RKO (cell line): ENCODE measurements at places on chromosomes 12 and 14.

DNA sequence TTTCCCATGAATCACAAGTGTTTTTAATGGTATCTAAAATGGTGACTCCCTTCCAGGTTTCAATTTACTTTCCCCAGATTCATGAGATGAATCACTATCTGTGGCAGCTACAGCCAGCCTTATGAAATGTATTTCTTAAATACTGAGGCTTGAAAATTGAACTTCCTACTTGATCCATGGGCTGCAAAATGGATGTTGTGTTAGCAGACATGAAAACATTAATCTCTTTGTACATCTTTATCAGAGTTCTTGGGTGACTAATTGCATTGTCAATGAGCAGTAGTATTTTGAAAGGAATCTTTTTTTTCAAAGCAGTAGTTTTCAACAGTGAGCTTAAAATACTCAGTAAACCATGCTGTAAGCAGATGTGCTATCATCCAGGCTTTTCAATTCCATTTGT lies 250.8 kb downstream of the SLC6A15 start:
- no peak for DNase-seq

DNA sequence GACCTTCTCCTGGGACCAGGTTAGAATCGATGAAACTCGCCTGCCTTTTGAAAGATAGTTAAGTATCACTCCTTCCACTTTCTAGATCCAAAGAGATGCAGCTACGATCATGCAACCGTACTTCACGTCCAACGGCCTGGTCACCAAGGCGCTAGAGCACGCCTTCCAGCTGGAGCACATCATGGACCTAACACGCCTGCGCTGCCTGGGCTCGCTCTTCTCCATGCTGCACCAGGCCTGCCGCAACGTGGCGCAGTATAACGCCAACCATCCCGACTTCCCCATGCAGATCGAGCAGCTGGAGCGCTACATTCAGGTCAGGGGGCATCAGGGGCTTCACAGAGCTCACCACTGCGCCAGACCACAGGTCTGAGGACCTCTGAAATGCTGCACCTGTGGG lies 51.4 kb downstream of the DYNC1H1 start:
- DNase-seq: no peak

DNA sequence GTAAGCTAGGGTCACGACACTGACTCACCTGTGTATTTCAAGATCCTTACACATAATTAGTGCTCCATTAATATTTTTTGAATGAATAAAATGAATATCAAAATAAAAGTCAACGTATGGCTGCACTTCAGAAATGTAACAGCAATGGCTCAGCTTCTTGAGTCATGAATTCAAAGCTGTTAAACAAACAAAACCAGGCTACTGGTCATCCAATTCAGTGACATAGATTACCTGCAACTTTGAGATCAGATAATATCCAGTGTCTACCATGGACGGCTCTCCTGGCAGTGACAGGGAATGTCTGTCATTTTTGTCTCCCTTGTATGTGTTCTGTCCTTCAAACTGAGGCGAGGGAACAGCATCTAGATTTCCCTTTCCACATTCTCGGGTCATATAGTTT lies 225.6 kb downstream of the EFCAB11 start:
- no peak for DNase-seq

- DNase-seq: no peak
Measured at GRCh38 chr12:38746744-38747143, 158.6 kb downstream of the CPNE8 start.

DNA sequence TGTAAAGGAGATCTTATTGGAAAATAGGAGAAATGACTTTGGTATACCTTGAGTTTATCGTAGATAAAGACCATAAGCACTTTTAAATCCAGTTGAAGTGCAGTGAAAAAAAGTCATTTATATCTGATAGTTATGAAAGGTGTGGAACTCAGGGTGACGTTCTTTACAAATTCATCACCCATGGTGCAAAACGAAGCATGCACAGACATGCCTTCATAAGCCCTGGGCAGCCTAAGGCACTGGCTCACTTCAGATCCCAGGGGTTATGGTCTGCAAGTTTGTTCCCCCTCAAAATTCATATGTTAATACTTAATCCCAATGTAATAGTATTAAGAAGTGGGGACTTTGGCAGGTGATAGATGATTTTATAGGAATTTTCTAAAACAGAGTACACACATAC lies 1216.4 kb upstream of the USP15 start:
- DNase-seq: no peak

- DNase-seq: no peak
Measured at GRCh38 chr12:67593461-67594330, 54.8 kb upstream of the DYRK2 start.

DNA sequence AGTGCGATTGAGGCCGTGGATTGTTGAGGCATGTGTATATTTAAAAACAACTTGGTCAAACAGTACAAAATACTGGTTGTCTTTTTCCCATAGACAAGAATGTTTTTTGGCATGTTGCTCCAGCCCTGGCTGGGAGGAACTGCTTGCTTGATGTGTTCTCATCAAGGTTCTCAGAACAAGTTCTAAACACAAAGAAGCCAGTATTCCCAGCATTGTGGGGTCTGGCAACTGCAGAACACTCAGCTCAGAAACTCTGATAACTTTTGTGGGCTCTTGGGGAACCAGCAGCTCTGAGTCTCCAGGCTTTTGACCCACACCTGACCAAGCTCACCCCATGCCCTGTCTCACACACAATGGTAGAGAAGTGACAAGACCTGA lies 27.1 kb upstream of the DICER1 start:
- DNase-seq: no peak

DNA sequence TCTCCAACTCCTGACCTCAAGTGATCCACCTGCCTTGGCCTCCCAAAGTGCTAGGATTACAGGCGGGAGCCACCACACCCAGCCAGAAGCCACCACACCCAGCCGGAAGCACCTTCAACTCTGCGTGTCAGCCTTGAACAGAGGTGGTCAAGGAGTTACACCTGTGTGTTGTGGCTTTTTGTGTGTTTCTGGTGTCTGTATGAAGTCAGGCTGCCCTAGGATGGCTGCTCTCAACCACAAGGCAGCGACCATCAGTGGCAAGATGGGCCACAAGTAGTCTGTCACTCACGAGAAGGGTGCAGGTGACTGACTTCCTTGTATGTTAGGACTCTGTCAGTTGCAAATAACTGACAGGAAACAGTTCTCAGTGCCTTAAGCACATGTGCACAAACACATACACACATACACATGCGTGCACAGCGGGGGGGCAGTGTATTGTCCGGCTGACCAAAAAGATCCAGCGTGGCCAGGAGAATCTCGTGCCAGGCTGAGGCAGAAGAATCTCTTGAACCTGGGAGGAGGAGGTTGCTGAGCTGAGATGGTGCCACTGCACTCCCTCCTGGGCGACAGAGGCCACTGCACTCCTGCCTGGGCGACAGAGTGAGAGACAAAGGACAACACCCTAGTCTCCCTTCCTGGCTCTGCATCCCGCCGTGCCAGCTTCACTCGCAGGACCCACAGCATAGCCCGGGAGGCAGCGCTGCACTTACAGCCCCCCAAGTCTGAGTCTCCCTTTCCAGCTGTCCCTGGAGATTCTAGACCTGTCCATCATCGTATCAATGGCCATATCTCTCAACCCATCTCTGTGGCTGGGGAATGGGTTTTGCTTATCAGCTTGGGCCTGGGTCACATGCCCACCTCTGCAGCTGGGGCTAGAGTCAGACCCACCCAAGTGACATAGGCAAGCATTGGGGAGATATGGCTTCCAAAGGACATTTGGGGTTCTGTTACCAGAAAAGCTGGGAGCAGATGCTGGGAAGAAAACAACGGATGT lies 13.7 kb downstream of the P2RX4 start:
- DNase-seq: no peak

DNA sequence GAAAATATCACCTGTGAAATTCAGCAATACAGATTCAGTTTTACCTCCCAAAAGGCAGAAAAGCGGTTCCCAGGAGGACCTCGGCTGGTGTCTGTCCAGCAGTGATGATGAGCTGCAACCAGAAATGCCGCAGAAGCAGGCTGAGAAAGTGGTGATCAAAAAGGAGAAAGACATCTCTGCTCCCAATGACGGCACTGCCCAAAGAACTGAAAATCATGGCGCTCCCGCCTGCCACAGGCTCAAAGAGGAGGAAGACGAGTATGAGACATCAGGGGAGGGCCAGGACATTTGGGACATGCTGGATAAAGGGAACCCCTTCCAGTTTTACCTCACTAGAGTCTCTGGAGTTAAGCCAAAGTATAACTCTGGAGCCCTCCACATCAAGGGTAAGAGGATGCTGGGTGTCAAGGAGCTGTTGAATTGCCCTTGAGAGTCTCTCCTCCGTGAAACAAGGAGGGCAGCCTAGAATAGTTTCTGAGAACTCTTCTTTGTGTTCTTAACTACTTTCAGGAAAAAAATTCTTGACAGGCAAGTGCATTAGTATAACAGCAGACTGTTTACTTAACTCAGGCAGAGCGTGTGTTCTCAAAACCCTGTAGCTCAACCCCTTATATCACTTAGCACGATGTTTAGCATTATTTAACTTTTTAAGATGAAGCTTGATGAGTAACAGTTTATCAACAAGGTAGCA lies 7.7 kb downstream of the TDP1 start:
- no peak for DNase-seq

GRCh38 chr12:75651342-75651695 lies 139.9 kb upstream of the KRR1 start:
- no peak for DNase-seq

DNA sequence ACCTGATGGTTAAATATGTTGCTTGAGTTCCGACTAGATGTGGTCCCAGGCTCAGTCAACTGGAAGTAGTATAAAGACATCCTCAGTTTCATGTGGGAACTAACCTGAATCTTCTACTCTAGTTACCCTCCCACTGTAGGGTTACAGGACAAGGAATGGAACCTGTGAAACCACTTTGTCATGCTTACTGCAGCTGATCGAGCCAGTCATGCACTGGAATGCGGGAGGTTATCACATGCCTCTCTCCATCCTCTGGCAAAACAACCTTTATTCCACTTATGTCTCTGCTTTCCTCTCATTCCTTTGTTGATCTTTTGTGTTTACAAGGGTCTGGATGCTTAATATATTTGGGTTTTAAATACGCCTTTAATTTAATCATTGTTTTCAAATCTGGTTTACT lies 111.9 kb upstream of the DDHD1 start:
- DNase-seq: no peak

DNA sequence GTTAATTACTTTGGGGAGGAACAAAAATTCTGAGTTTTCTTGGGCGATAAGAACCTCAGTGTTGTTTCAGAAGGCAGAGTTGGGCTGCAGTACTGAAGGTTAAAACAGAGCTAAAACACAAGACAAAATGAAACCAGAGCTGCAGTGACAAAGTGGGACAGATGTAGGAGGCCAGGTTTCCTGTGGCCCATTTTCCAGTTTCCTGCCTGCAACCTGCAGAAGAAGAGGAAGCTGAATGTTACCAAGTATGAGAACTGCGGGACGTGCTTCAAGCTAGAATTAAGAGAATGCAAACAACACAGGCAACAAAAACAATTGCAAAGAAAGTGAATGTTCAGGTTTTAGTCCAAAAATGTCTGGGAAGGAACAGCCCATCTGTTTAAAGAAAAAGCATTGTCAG lies 17.8 kb downstream of the ELK3 start:
- no peak for DNase-seq

DNA sequence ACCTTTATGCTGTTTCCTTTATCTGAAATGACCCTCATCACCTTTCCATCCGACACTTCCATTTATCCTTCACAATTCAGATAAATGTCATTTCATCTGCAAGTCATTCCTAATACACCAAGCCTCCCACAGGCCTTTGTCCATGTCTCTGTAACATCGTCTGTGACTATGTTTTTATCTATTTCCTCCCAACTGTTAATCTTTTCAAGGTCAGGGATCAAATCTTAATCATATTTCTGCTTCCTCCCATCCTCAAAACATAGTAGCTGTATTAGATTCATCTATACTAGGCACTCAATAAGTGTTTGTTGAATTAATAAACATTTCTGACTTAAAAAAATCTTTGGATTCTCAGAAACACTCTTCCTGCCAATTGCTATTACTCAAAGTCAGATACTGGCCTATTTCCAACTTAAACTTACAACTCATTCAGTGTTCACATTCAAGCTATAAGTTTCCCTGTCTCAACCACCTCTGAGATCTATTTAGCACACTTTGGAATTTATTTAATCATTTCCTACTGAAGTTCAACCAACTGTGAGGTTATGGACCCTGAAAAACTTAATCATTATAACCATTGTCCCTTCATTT lies 100.2 kb upstream of the ALX1 start:
- DNase-seq: peak; percentile 15

DNA sequence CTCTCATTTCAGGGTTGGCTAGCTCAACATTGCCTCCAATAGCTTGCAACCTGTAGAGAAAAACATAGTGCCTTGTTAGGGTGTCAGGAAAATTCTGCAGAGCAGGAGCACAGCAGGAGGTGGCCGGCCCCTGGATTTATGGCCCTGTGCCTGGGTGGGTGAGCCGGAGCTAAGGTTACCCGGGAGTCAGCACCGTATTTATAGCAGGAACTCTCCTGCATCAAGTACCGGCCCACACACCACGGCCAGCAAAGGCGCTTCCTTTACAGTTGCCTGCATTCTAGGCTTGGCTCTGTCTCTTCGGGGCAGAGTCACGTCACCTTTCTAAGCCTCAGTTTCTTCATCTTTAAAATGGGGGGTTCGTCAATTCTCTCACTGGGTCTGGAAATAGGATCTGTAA lies 52.8 kb upstream of the EML1 start:
- DNase-seq: no peak

GRCh38 chr14:34997762-34998161 lies 15.0 kb downstream of the SRP54 start:
- no peak for DNase-seq

- no peak for DNase-seq
Measured at GRCh38 chr12:74794522-74794921, 256.9 kb downstream of the ATXN7L3B start.

DNA sequence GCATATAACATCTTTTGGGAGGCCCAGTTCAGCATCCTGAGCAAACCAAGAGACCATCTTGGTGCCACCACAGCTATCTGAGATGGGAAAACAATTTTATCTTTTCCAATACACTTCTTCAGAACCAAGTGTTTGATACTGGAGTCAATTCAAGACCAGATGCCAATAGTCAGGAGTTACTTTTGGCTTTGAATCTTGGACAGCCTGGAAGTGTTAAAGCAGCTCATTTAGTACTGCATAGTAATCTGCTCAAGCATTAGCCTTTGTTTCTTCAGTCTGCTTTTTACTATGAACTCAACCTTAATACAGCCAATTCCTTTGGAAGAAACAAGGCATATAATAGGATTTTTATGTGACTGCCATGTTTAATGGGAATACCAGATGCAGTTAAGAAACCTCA lies 81.9 kb upstream of the TSPAN8 start:
- no peak for DNase-seq

DNA sequence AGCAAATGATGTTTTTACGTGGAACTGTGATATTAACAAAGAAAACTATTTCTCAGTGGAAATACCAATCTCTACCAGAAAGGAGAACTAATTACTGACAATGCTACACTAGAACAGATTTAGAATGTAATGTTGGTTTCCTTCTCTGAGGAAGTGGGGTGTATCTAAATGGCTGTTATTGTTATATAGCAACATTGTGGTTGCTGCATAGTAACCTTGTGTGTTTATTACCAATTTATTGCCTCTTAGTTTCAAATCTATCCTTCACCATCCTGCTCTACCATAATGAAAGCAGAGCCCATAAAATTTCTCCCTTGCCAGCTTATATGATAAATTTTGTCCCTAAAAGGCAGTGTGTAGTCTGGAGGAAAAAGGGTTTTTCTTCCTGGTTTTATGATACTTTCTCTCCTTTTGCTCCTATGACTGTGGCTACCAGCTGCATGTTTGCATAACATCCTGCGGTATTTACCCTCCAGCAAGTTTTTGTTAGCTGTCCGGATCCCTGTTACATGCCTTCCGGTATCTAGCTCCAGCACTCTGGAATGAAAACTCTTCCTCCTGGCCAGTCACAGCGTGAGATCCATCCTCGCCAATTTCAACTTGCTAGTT lies 5.7 kb upstream of the KLRK1 start:
- DNase-seq: no peak
